Central memory CD8-positive, alpha-beta T cell (primary cell): ENCODE measurements at places on chromosomes 13 and 19.

GRCh38 chr19:13076320-13076719 lies 26.3 kb downstream of the LYL1 start:
- no peaks in the 10 kb centered on the region for H3K27me3 ChIP-seq
- no peak overlapping the region for H3K27ac ChIP-seq
- no peak overlapping the region for H3K4me3 ChIP-seq
- H3K4me1 ChIP-seq = no peaks in the 10 kb centered on the region
- DNase-seq = no peak
- H3K36me3 ChIP-seq = no peaks in the 10 kb centered on the region

GRCh38 chr13:72314210-72314609 lies 413.2 kb downstream of the MZT1 start:
- no peak overlapping the region for H3K4me3 ChIP-seq
- no peaks in the 10 kb centered on the region for H3K36me3 ChIP-seq
- no peaks in the 10 kb centered on the region for H3K27me3 ChIP-seq
- no peaks in the 10 kb centered on the region for H3K4me1 ChIP-seq
- H3K27ac ChIP-seq = no peak overlapping the region
- DNase-seq = no peak

- H3K4me1 ChIP-seq = peaks cover 80% of the 10 kb centered on the region
- peaks cover 56% of the 10 kb centered on the region for H3K36me3 ChIP-seq
- DNase-seq = no peak
- no peaks in the 10 kb centered on the region for H3K27me3 ChIP-seq
Measured at GRCh38 chr19:19463348-19464117, 51.8 kb downstream of the TSSK6 start.

- H3K36me3 ChIP-seq = no peaks in the 10 kb centered on the region
- no peak for DNase-seq
- no peak overlapping the region for H3K4me3 ChIP-seq
Measured at GRCh38 chr13:52925251-52925650, 76.8 kb upstream of the PCDH8 start.

DNA sequence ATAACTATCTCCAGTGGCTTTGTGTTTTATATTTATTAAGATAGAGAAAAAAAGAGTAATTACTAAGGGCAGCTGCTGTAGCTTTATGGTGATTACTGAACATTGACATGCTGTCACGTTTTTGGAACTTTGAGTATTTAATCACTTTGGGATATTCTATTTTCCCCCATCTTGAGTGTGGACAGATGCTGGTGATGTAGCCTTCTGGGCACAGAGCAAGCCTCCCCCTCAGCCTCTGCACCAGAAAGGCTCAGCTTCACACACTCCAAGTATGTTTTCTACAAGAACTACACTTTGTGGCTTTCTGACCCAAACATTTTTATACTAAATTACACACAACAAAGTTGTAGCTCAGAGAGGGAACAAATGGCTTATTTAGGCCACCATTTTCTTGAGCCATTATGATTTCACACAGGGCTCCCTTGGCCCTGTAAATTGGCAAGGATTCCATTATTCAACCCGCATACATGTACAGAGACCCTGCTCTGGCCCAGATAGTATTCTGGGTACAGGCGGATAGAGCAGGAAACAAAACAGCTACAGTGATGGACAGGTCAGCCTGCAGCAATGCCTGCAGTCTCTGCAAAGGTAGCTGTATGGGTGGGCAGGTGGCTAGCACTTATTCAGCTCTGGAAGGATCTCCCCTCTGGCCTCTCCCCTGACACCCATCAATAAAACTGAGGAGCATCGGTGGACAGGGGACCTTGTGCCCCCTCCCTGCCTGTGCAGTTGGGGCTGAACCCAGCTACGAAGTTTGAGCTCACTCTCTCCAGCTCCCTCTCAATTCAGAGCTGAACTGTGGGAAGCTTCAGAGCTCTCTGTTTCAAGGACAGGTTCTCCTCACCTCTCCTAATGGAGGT lies 1.3 kb downstream of the ALOX5AP start:
- H3K27me3 ChIP-seq = no peaks in the 10 kb centered on the region
- H3K4me1 ChIP-seq = peaks cover 65% of the 10 kb centered on the region
- H3K36me3 ChIP-seq = no peaks in the 10 kb centered on the region
- no peak for DNase-seq
- H3K27ac ChIP-seq = peak overlapping the region; percentile 82

DNA sequence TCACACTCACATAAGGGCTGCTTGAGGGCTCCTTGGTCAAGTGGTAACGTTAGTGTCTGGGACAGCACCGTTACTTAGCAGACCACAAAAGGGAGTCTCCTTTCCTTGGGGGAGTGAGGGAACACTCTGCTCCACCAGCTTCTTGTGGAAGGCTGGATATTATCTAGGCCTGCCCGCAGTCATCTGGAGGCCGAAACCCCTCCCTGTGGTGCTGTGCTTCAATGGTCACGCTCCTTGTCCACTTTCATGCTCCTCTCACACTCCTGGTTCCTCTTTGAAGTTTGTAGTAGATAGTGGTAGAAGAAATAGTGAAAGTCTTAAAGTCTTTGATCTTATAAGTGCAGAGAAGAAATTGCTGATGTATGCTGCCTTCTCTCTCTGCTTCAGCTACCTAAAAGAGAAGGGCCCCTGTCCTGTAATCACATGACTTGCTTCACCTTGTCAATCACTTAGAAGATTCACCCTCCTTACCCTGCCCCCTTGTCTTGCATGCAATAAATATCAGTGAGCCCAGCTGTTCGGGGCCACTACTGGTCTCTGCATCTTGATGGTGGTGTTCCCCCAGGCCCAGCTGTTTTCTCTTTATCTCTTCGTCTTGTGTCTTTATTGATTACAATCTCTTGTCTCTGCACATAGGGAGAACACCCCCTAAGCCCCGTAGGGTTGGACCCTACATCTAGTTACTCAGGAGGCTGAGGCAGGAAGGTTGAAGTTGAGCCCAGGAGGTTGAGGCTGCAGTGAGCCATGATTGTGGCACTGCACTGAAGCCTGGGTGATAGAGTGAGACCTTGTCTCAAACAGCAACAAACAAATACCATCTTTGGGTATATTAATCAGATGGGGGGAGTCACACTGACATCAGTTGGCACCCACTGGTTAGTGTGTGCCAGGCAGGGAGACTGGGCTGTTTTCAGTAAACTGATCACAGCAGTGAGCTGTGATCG lies 11.6 kb upstream of the MZF1 start:
- H3K27ac ChIP-seq = no peak overlapping the region
- peaks cover 9% of the 10 kb centered on the region for H3K36me3 ChIP-seq
- no peaks in the 10 kb centered on the region for H3K27me3 ChIP-seq
- no peak for DNase-seq

- peaks cover 30% of the 10 kb centered on the region for H3K4me1 ChIP-seq
- DNase-seq = no peak
- no peak overlapping the region for H3K27ac ChIP-seq
Measured at GRCh38 chr13:52849291-52850071, 1.0 kb upstream of the PCDH8 start.

- no peaks in the 10 kb centered on the region for H3K36me3 ChIP-seq
- H3K4me1 ChIP-seq = no peaks in the 10 kb centered on the region
- DNase-seq = no peak
- no peak within 1 kb of the TSS for H3K27ac ChIP-seq
- no peaks in the 10 kb centered on the region for H3K27me3 ChIP-seq
Measured at GRCh38 chr19:55836340-55836739, at the start of gene NLRP4. Gene NLRP4 (plus strand): TSS chr19:55836540. CDS start chr19:55852081, 15,541 bp downstream.

DNA sequence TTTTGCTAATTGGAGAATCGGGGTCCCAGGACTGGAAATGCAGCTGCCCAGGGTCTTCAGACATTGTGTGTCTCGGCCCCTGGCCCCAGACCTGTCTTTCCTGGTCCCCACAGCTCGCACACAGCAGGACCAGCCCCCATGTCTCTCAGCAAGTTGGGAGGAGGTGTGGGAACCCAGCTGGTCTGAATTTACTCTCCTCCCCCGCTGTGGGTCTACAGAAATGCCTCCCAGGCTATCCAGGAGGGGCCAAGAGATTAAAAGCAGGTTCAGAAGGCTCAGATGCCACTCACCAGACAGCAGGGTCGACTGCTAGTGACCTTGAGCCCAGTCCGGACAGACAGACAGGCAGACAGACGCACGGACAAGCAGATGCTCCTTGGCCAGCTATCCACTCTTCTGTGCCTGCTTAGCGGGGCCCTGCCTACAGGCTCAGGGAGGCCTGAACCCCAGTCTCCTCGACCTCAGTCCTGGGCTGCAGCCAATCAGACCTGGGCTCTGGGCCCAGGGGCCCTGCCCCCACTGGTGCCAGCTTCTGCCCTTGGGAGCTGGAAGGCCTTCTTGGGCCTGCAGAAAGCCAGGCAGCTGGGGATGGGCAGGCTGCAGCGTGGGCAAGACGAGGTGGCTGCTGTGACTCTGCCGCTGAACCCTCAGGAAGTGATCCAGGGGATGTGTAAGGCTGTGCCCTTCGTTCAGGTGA lies at the start of gene DAND5:
DAND5 (plus strand) TSS at position 285 of the 697 bp plus-strand sequence; CDS start at position 370, 85 bp downstream.
- H3K36me3 ChIP-seq = peaks cover 4% of the 10 kb centered on the region
- peaks cover 6% of the 10 kb centered on the region for H3K4me1 ChIP-seq
- no peak for DNase-seq

- H3K4me1 ChIP-seq = peaks cover 70% of the 10 kb centered on the region
- DNase-seq = no peak
- H3K4me3 ChIP-seq = peak overlapping the region; percentile 71
- H3K27me3 ChIP-seq = no peaks in the 10 kb centered on the region
- H3K27ac ChIP-seq = peak overlapping the region; percentile 87
Measured at GRCh38 chr13:74243637-74244526, 109.7 kb upstream of the KLF12 start.

DNA sequence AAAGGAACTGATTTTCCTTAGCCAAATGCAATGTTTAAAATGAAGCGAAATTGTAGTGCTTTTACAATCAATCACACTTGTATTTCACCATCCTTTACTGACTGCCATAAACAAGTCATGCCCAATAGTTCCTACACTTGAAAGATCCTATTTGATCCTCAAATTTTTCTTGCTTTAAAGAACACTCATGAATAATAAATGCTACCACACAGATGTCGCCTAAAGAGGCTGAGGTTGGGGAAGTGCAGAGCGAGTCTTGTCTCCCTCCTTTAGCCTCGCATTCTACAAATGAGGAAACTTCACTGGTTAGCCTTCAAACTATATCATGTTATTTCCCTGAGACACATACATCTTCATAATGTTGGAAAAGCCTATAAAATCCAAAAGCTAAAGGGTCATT lies 18.7 kb upstream of the AMER2 start:
- no peaks in the 10 kb centered on the region for H3K4me1 ChIP-seq
- H3K4me3 ChIP-seq = no peak overlapping the region
- H3K27me3 ChIP-seq = peaks cover 62% of the 10 kb centered on the region
- DNase-seq = no peak
- H3K36me3 ChIP-seq = no peaks in the 10 kb centered on the region

GRCh38 chr19:47096721-47097120 lies 16.9 kb downstream of the ZC3H4 start:
- H3K36me3 ChIP-seq = peaks cover 22% of the 10 kb centered on the region
- peak overlapping the region; percentile 44 for H3K27ac ChIP-seq
- no peaks in the 10 kb centered on the region for H3K27me3 ChIP-seq
- H3K4me1 ChIP-seq = peaks cover 36% of the 10 kb centered on the region
- no peak overlapping the region for H3K4me3 ChIP-seq
- no peak for DNase-seq

GRCh38 chr13:111614613-111615012 lies 294.2 kb downstream of the TEX29 start:
- H3K27me3 ChIP-seq = peaks cover 9% of the 10 kb centered on the region
- no peaks in the 10 kb centered on the region for H3K36me3 ChIP-seq
- no peak overlapping the region for H3K27ac ChIP-seq
- H3K4me3 ChIP-seq = no peak overlapping the region
- H3K4me1 ChIP-seq = no peaks in the 10 kb centered on the region
